ENCODE measurements at places on chromosomes 1 and 21.

DNA sequence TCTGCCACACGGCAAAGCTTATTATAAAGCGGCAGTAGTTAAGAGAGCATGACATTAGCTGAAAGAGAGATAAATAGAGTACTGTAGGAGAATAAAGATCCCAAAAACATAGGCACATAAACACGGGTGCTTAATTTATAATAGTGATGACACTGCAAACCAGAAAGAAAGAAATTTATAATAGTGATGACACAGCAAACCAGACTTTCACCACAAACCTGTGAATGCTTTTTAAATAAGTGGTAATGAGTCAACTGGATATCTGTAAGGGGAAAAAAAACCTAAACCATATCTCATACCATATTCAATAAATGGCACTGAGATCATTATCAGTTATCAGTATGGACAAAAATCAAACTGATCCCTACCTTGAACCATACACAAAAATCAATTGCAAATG, 25.5 kb downstream of the USP1 start:
- DNase-seq, result no peak

GRCh38 chr21:41317458-41317857, 857 bp downstream of the FAM3B start:
- DNase-seq, result no peak

DNA sequence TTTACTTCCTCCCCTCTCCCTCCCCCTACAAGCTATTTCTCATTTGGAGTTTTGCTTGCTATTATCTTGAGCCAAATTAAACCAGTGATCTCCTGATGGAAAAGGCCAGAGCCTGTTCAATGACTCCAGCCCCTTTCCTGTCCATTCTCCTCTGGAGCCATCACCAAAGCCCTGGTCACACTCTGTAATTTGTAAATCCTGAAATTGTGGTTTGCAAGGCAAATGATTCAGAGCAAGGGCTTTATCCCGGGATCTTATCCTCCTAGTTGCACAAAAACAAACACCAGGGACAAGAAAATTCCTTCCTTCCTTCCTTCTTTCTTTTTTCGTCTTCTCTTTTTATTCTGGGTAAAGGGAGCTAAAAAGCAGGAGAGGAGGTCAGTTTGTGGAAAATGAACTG, 366.1 kb upstream of the ST6GALNAC5 start:
- DNase-seq, result no peak

GRCh38 chr1:54483875-54484437, 64.1 kb upstream of the ACOT11 start:
- no peak for DNase-seq

DNA sequence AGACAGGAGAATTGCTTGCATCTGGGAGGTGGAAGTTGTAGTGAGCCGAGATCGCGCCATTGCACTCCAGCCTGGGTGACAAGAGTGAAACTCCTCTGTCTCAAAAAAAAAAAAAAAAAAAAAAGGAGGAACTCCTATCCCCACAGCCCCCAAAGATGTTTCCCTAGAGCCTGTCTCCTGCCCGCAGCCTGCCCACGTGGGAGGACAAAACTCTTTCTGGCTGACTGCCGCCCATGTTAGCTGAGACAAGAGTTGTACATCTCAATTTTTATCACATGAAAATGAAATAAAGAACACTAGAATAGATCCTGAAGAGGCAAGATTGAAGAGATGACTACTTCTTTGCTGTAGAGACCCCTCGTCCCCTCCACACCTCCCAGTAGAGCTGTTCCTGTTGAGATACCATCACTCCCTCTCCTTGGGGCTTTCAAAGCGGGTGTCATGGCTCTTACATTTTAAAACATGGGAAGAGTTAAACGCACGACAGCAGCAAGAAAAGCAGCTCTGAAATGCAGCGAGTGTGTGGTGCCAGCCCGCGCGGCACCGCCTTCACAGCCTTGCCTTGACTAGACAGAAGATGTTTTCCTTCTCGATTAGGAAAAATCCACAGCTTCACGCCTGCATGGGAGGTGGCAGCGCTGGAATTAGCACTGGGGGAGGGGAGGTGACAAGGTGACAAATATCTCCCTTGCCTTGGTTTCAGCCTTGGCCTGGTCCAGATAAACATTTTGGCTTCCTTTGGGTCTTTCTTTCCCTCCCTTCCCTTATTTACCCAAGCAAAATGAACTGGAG, 253.4 kb upstream of the CSF3R start:
- no peak for DNase-seq

- no peak for DNase-seq
Measured at GRCh38 chr1:54017979-54018378, at the start of gene LDLRAD1. TSS of gene LDLRAD1 (minus strand) at chr1:54018186. CDS start at chr1:54018112, 74 bp downstream.

- no peak for DNase-seq
Measured at GRCh38 chr1:89927049-89927448, 67.9 kb upstream of the ZNF326 start.

DNA sequence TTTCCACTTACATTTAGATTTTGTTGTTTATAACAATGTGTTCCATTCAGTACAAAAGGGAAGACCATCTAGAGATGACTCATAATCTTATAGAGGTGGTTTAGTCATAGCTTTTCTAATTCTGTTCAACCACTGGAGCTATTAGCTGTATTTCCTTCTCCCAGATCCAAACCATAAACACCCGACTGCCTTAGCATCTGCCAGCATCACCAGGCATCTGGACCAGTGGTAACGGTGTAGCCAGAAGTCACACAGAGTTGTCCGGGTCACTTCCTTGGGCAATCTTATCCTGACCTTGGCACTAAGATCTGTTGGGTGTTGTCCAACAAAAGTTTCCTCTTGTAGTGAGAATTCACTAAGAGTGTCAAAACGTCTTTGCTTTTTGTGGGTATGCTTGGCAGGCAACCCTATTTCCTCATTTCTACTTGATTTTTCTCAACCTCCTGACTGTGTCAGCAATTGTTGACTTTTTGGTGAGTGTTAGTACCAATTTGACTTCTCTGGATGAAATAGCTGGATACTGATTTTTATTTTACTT, 372.1 kb upstream of the B3GALT2 start:
- DNase-seq, result no peak

DNA sequence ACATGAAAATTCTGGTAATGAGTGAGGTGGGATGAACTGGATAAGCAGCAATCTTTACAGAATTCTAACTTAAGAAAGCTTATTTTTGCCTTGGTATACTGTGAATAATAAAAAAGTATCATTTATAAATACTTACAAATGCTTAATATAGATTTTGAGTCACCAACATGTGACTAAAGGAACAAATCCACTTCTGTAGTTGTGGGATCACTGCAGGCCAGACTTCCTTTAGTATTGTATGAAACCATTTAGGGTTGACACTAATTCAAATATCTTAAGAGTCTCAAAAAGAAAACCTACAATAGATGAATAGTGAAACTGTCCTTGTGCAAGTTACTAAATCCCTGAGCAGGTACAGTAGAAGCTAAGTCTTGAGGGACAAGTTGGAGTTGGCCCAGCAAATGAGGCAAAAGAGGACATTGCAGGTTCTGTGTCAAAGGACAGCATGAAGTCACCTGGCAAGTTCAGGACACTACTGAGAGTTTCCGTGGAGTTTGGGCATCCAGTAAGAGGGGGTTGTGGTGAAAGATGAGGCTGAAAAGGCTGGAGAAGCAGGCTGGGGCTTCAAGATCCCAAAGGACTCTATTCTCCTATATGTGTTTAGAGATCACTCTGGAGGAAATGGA, 5.9 kb upstream of the THEM4 start:
- DNase-seq, result no peak

- DNase-seq, result no peak
Measured at GRCh38 chr1:96683931-96684330, 37.7 kb upstream of the PTBP2 start.

DNA sequence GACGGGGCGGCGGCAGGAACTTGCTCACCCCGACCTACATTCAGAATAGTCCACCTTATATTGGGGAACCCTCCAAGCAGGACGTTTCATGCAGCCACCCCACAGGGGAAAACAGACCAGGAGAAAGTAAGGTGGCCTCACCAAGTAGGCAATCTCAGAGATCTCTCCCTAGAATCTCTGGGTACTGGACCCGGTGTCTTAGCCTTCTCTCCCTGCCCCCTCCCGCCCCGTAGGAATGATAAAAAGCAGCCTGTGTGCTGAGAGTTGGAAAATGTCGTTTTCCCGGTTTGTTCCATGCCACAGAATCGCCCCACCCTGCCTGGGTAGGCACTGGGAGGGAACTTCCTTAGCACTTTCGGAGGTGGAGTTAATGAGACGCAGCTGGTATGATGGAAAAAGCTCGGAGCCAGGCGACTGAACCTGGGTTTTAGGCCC, 789 bp upstream of the PTPN14 start:
- no peak for DNase-seq

- DNase-seq, result no peak
Measured at GRCh38 chr21:34889320-34889675, 159.8 kb downstream of the RUNX1 start.

GRCh38 chr1:47644212-47644573, 206.3 kb downstream of the FOXD2 start:
- no peak for DNase-seq

DNA sequence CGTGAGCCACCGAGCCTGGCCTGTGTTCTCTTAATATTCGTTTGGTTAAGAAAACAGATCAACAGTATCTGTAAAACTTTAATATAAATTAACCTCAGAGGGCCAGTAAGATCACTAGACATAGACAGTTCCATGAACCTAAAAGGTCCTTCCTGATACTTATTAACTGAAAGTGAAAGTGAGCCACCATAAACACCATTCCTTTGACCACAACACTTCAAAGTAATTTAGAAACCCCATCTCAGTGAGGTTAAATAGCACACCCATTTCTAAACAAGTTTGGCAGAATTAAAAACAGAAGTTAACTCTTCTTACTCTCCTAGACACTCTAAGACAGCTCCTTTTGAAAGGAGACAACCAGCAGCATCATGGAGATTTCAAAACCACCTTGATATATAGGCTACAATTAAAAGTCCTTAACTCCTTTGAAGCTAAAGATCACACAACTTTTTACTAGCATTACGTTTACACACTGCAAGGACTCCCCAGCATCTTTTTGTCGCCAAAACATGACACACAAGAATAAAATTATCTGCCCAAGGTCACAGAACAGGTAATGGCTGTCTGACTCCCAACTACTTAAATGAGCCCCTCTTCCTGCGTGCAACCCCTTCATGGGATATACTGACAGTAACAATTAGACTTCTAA, 2.2 kb downstream of the RNF19B start:
- peak; percentile 38 for DNase-seq

GRCh38 chr1:117605164-117605773, 579 bp upstream of the TENT5C start:
- DNase-seq, result no peak

- no peak for DNase-seq
Measured at GRCh38 chr21:22393324-22393723, 1395.1 kb downstream of the NCAM2 start.

- DNase-seq, result no peak
Measured at GRCh38 chr1:113881661-113882060, 5.7 kb downstream of the BCL2L15 start.

- DNase-seq, result no peak
Measured at GRCh38 chr1:15042866-15043265, 110.7 kb upstream of the TMEM51 start.

DNA sequence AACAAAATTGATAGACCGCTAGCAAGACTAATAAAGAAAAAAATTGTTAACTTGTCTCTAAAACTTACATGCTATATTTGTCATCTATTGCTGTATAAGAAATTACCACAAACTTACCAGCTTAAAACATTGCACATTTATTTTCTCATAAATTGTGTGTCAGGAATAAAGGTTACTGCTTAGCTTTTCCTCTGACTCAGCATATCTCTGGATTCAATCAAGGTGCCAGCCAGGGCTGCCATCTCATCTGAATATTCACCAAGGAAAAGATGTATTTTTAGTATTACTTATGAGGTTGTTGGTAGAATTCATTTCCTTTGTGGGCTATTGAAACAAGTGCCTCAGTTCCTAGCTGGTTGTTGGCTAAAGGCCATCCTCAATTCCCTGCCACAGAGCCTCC, 912.6 kb upstream of the NEGR1 start:
- no peak for DNase-seq

- DNase-seq, result no peak
Measured at GRCh38 chr1:19452221-19452663, 33.1 kb downstream of the CAPZB start.

- DNase-seq, result no peak
Measured at GRCh38 chr1:27832762-27833161, 2.2 kb downstream of the PPP1R8 start.

- no peak for DNase-seq
Measured at GRCh38 chr1:62995173-62995572, 211.2 kb downstream of the ATG4C start.

Measured in hematopoietic multipotent progenitor cell treated with erythropoietin and hydrocortisone succinate and interleukin-3 and kit ligand, for 15 days (in vitro differentiated cells).